ENCODE measurements at places on chromosomes 5 and 9.

- no peak for DNase-seq
Measured at GRCh38 chr9:78304357-78304756, 7.4 kb downstream of the PSAT1 start.

- DNase-seq = no peak
Measured at GRCh38 chr5:57552033-57552432, 69.4 kb upstream of the ACTBL2 start.

DNA sequence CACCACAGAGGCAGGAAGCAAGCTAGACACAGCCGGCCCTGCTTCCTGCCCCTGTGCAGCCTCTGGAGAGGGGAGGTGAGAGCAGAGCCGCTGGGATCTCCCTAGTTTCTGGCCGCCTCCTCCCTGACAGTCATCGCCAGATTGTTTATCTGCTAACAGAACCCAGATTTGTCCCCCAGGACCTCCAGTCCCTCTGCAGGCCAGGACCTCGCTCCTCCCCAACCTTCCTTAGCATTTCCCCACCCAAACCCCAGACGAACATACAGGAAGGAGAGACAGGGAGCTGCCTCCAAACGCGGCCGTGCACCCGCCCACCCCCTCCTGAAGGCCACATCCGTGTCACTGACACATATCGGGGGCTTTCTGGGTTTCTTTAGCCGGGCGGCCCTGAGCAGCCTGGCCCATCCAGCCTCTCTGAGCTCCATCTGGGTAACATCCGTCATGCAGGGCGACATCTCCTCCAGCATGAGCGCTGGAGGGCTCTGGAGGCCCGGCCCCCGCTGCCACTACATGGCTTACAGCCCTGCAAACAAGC lies 47.5 kb downstream of the DBH start:
- DNase-seq = peak; percentile 78

- DNase-seq = no peak
Measured at GRCh38 chr5:60685028-60685427, 14.9 kb downstream of the DEPDC1B start.

DNA sequence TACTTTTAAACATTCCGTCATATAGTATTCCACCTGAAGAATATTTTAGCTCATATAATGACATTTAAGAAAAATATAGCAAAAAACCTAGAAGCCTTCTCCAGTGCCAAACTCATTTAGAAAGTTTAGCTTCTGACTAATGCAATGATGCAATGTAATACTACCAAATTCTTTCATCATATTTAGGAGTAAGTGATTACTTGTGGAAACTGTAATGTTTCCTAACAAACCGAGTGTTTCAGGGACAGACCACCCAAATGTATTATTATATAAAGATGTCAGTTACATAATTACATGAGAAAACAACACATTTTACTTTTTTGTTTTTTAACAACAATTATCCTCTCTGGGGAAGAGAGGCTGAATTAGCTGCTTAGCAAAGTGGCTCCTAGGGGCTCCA lies 316.2 kb downstream of the ARL15 start:
- no peak for DNase-seq

GRCh38 chr5:176550275-176550831 lies 1.2 kb downstream of the CDHR2 start:
- no peak for DNase-seq

DNA sequence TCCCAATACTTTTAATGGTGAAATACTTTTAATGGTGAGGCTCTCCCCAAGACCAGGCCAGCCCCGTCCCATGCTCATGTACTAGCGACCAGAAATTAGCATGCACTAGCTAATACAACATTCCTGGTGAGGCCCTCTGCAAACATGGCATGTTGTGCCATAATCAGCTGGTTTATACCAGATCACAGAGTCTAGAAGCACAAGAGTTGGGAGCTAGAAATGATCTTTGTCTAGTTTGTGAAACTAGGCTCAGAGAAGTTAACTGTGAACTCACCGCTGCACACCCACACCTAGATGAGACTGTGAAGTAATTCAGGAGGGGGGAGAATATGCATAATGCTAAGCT lies 37.4 kb downstream of the MTMR12 start:
- no peak for DNase-seq

Data from T-cell (primary cell).